Right lung (tissue), 10 donors: ENCODE measurements at places on chromosomes 5 and 9. TPM values are rescaled to one million over a fixed set of nuclear protein-coding genes. Genes with fewer than 3 reads are reported as not detected.
A peak's percentile ranks its signal among the peaks of the same experiment; 100 is the strongest.

DNA sequence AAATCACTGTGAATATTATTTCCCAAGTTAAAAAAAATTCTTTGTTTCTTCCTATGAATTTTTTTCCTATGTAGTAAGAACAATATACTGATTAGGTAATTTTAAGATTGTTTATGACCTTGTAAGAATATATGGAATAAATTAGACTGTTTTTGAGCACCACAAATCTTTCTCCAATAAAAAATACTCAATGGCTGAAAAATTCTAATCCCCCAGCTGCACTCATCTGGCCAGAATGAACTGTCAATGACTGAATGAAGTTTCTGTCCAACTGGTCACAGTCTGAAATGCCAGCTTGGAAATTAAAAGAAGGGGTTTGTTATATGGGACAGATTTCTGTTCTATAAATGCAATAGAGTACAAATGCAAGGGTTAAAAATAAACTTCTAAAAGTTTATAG is 569.5 kb upstream of the SEMA6A start:
- DNase-seq, result peak; percentile 21

GRCh38 chr9:79120941-79121340 is 450.8 kb upstream of the TLE4 start:
- DNase-seq, result no peak

- peak; percentile 7 for DNase-seq
Observed at GRCh38 chr9:89405826-89406225, 87.5 kb downstream of the SECISBP2 start.

GRCh38 chr5:30932273-30933017 is 261.0 kb upstream of the CDH6 start:
- DNase-seq, result no peak

- no peak for DNase-seq
Observed at GRCh38 chr5:58116346-58116745, 343.5 kb downstream of the PLK2 start.

- no peak for DNase-seq
Observed at GRCh38 chr5:14705556-14705955, 41.0 kb downstream of the OTULIN start.

DNA sequence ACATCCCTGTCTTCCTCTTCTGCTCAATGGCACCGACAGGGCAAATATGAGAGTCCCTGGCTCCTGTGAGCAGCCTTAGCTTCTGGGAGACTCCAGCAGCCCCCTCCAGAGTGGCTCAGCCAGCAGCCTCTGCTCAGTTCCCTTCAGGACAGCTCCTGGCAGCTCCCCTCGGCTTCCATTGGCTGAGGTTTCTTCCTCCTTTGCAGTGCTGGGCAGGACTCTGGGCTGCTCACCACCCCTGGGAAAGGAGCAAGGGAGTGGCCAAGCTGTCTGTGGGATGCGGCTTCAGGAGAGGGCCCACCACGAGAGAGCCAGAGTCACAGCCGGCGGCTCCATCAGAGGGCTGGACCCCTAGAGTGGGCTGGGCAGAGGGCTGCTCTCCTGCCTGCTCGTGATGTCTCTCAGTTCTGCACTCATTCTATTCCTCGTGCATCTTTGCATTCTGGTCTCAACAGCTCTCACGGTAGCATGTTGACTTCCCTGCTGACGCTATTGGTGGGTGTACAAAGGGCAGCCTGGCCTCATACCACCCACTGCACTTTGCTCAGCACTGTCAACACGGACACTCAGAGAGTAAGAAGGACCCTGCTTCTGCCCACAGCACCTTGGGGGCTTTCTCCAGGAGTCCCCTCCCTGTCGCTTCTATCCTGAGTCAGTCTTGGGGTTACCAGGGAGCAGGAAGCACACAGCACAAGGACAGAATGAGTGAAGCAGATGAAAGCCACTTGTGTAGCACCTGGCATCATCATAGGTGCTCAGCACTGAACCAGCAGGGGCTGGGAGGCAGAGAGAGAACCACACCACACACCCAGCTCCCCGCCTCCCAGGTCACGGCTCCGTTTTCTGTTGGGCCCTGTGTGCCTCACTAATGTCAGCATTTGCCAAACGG is 80.9 kb upstream of the ALDH1B1 start:
- no peak for DNase-seq

The KIF4B gene
- 0.24 TPM for polyA plus RNA-seq

The CARTPT gene
- polyA plus RNA-seq, result not detected

The ENTPD2 gene
- 5.4 TPM for polyA plus RNA-seq

The CAMK2A gene
- 5.9 TPM for polyA plus RNA-seq
